ENCODE measurements at places on chromosomes 7 and 10.

GRCh38 chr7:136214356-136214755 lies 237.2 kb upstream of the MTPN start:
- DNase-seq: no peak

GRCh38 chr10:127157506-127158200 lies 38.7 kb downstream of the INSYN2A start:
- no peak for DNase-seq

- no peak for DNase-seq
Observed at GRCh38 chr7:123193235-123193634, 6.5 kb downstream of the SLC13A1 start.

- DNase-seq: no peak
Observed at GRCh38 chr10:106935978-106936451, 228.5 kb downstream of the SORCS1 start.

DNA sequence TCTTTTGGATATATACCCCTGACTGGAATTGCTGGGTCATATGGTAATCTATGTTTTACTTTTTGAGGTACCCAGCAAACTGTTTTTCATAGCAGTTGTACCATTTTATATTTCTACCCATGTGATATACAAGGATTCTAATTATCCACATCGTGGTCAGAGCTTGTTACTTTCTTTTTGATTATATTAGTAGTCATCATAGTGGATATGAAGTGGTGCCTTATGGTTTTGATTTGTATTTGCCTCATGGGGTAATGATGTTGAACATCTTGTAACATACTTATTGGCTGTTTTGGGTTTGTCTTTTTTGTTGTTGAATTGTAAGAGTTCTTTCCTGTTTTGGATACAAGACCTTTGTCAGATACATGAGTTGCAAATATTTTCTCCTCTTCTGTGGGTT lies 51.7 kb downstream of the MAPK8 start:
- DNase-seq: no peak

GRCh38 chr7:151801291-151801690 lies 75.6 kb downstream of the PRKAG2 start:
- DNase-seq: no peak

Data from WERI-Rb-1 (cell line).